HFFc6 (cell line): ENCODE measurements at places on chromosomes 5 and 9. TPM values are rescaled to one million over a fixed set of nuclear protein-coding genes. Genes with fewer than 3 reads are reported as not detected.

- no peaks in the 10 kb centered on the region for H3K27me3 ChIP-seq
- H3K36me3 ChIP-seq = peaks cover 15% of the 10 kb centered on the region
- H3K4me3 ChIP-seq = no peak overlapping the region
- peaks cover 21% of the 10 kb centered on the region for H3K4me1 ChIP-seq
Observed at GRCh38 chr5:75460942-75461610, 50.4 kb downstream of the CERT1 start.

DNA sequence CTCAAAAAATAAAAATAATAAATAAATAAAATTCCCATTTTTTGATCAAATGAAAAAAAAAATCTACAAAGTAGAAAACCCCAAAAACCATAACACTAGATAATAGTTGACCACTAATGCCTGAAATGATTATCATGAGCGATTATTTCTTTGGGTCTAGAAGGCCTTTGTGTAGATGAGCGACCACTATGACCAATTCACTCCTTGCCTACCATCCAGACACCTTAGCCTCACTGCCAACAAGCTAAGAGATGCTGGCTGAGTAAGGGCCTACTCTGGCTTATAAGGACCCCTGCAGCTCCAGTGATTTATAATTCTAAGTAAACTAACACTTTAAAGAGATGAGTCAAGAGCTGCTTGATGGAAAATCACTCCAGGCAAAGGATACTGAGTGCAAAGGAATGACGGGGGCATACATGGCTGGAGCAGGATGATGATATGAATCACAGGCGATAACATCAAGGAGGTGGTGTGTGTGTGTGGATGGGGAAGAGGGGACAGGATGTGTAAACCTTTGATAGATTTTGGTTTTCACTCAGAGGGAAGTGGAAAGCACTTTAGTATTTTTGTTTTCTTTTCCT is 4.8 kb upstream of the F2RL1 start:
- H3K27ac ChIP-seq = peak overlapping the region; percentile 83
- peaks cover 3% of the 10 kb centered on the region; the same call in 1 of the 2 replicates for H3K27me3 ChIP-seq
- no peaks in the 10 kb centered on the region for H3K36me3 ChIP-seq

- H3K4me3 ChIP-seq = no peak overlapping the region
- peaks cover 64% of the 10 kb centered on the region for H3K36me3 ChIP-seq
- peaks cover 83% of the 10 kb centered on the region for H3K4me1 ChIP-seq
- no peaks in the 10 kb centered on the region; the same call in 1 of the 2 replicates for H3K27me3 ChIP-seq
- no peak overlapping the region; the same call in 1 of the 2 replicates for H3K27ac ChIP-seq
Observed at GRCh38 chr9:110971705-110972104, 66.6 kb downstream of the LPAR1 start.

GRCh38 chr5:107514305-107514704 is 156.4 kb downstream of the EFNA5 start:
- H3K4me1 ChIP-seq = no peaks in the 10 kb centered on the region
- H3K27me3 ChIP-seq = peaks cover 4% of the 10 kb centered on the region; the same call in 1 of the 2 replicates
- H3K36me3 ChIP-seq = no peaks in the 10 kb centered on the region
- no peak overlapping the region for H3K4me3 ChIP-seq

- H3K36me3 ChIP-seq = no peaks in the 10 kb centered on the region; the same call in 1 of the 2 replicates
- peak; percentile 32 for DNase-seq
- no peaks in the 10 kb centered on the region for H3K27me3 ChIP-seq
- H3K4me3 ChIP-seq = peak overlapping the region; percentile 57
- H3K27ac ChIP-seq = peak overlapping the region; percentile 56
Observed at GRCh38 chr5:132414634-132415378, 45.3 kb downstream of the SLC22A5 start.

DNA sequence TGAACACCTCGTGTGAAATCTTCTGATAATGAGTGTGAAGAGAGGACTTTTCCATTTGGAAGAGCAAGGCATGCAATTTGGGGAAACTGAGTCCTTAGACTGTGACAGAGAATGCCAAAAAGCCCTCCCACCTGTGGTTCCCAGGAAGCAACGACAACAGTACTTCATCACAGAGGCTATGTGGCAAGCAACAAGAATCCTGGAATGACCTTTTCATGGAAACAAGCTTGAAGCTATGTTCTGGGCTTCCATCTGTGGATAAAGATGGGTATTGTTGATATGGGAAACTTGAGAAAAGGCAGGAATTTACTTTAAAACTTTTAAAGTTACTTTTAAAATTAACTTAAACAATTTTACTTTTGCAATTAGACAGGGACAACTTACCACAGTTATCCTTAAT is 131.2 kb upstream of the ANKH start:
- no peak for DNase-seq
- H3K27me3 ChIP-seq = peaks cover 23% of the 10 kb centered on the region
- H3K27ac ChIP-seq = no peak overlapping the region
- peaks cover 7% of the 10 kb centered on the region; the same call in 1 of the 2 replicates for H3K36me3 ChIP-seq

GRCh38 chr9:115195912-115196311 is 78.0 kb upstream of the TNC start:
- peak; percentile 34 for DNase-seq
- no peaks in the 10 kb centered on the region for H3K27me3 ChIP-seq
- H3K27ac ChIP-seq = no peak overlapping the region
- no peak overlapping the region for H3K4me3 ChIP-seq

- H3K36me3 ChIP-seq = peaks cover 26% of the 10 kb centered on the region
- H3K27ac ChIP-seq = no peak overlapping the region
- no peak overlapping the region for H3K4me3 ChIP-seq
- H3K4me1 ChIP-seq = peaks cover 20% of the 10 kb centered on the region
- no peak for DNase-seq
- peaks cover 3% of the 10 kb centered on the region; the same call in 1 of the 2 replicates for H3K27me3 ChIP-seq
Observed at GRCh38 chr5:128378632-128379031, 159.4 kb downstream of the FBN2 start.

DNA sequence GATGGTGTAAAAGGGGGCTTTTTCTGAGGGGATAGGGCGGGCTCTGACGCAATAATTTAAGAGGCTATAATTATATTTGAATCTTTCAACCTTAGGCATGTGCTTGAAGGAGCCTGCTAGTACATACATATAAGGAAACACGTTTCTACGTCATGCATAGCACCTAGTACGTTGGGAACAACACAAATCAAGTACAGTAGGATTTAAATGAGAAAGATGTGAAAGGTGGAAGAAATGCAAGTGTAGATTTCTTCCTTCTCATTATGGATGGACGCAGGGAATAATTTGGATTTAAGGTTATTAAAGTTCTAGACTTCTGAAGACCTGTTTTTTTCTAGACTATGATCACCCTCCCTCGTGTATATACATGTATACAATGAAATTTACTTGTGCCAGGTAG is 927 bp upstream of the CDO1 start:
- peaks cover 37% of the 10 kb centered on the region for H3K27me3 ChIP-seq
- H3K36me3 ChIP-seq = no peaks in the 10 kb centered on the region; the same call in 1 of the 2 replicates
- H3K27ac ChIP-seq = no peak overlapping the region
- DNase-seq = no peak
- H3K4me1 ChIP-seq = peaks cover 9% of the 10 kb centered on the region; the same call in 1 of the 2 replicates

DNA sequence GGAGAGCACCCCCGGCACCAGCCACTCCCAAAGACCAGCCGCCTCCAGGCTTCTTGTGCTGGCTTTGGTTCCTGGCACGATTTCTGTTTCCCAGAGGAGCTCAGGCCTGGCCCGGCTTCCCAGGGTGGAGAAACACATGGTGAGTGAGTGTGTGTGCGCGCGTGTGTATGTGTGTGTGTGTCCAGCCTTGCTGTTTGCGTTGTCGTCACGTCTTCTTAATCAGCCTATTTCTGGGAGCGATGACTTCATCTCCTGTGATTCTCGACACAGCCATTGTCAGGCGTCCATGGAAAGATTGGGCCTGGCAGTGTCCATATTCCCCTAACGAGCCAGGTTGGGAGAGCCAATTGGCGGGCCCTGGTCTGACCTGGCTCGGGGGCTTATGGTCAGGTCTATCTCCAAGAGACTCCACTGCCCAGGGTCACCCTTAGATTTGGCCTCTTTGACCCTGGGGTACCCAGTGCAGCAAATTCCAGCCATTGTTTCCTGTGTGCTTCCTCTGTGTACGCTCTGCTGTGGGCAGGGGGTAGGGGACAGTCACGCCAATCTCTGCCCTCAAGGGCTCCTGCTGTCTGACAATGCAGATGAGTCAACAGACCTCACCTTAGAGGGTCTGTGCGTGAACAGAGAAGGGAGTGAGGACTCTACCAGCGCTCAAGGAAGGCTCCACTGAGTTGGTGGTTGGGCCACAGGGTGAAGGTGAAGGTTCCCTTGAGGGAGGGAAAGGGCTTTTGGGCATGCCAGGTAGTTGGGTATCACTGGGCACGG is 73.8 kb downstream of the DAB2IP start:
- peaks cover 43% of the 10 kb centered on the region for H3K4me1 ChIP-seq
- H3K27ac ChIP-seq = peak overlapping the region; percentile 79
- H3K36me3 ChIP-seq = no peaks in the 10 kb centered on the region

GRCh38 chr9:134486143-134486591 is 155.4 kb upstream of the COL5A1 start:
- no peaks in the 10 kb centered on the region for H3K36me3 ChIP-seq
- no peak overlapping the region for H3K4me3 ChIP-seq
- H3K4me1 ChIP-seq = peaks cover 20% of the 10 kb centered on the region
- no peak overlapping the region for H3K27ac ChIP-seq

TENT4A gene
- total RNA-seq = 18.2 to 21.2 TPM (median 19.0 TPM) in 3 replicates

PITX1 gene
- 13.5 to 24.1 TPM (median 23.0 TPM) in 3 replicates for total RNA-seq

MAMDC2 gene
- 4.6 to 15.3 TPM (median 9.0 TPM) in 3 replicates for total RNA-seq

SLC34A1 gene
- total RNA-seq = not detected in 3 replicates

CD74 gene
- total RNA-seq = not detected in 3 replicates

SOHLH1 gene
- not detected in 3 replicates for total RNA-seq
